ENCODE measurements at places on chromosomes 3 and 15.

- DNase-seq = no peak
Observed at GRCh38 chr3:14248477-14248848, 69.8 kb downstream of the LSM3 start.

DNA sequence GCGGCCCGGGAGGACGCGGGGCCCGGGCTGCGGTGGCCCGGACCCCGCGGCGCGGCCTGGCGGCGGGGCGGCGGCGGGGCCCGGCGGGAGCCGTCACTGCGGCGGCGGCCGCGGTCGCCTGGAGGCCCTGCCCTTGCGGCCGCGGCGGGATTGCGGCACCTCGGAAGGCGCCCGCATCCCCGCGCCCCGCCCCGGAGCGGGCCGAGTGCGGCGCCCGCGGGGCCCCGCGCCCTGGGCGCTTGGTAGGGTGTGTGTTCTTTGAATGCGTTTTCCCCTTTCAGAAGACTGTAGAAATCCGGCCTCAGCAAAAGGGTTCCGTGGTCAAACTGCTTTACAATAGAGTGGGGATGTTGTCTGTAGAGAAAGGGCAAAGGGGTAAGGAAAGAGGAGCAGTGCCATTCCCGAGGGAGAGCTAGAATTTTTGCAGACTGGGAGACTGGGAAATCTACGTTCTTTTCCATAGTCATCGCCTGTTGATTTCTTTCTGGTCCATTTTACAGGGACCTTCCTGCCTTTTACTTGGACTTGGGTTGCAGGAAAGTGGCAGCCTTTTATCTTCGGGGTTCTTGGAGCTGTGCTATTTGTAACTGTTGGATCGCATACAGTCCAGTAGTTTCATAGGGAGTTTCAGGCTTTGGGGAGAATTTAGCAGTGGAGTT is 630 bp downstream of the SNRK start:
- peak; percentile 38 for DNase-seq

GRCh38 chr3:61684386-61684785 is 123.0 kb downstream of the PTPRG start:
- no peak for DNase-seq

GRCh38 chr3:187838016-187838540 is 92.8 kb upstream of the BCL6 start:
- DNase-seq = no peak

GRCh38 chr15:97961067-97961954 is 808 bp downstream of the ARRDC4 start:
- no peak for DNase-seq

GRCh38 chr3:33915796-33916546 is 117.5 kb downstream of the PDCD6IP start:
- no peak for DNase-seq

DNA sequence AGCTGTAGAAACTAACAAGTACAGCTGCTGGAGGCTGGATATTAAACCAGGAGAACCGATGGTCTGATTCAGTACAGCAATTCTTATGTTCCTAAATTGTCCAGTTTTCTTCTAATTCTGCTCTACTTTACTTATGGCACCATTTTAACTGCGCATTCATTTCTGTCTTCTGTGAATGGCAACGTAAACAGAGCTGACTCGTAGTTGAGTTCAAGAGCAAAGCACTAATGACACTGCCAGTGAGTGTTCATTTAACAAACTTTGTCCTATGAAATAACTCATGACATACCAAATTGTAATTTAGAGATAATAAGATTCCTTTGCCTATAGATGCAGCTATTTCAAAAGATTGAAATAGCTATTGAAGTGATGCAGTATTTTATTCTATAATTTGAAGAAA is 48.7 kb downstream of the BCHE start:
- no peak for DNase-seq

DNA sequence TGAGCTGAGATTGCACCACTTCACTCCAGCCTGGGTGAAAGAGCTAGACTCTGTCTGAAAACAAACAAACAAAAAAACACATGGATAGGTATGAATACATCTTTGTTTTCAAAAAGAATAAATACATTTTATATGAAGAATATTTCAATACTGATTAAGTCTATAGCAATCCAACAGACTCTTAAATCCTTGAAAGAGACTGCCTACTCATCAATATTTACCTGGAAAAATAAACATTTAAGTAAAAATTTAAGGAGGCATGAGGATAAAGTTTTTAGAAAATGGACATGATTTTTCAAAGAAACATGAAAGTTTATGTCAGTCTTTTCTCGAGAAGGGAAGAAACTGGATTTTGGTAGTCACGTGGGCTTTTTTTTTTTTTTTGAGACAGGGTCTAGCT is 5.4 kb downstream of the NKIRAS1 start:
- no peak for DNase-seq

DNA sequence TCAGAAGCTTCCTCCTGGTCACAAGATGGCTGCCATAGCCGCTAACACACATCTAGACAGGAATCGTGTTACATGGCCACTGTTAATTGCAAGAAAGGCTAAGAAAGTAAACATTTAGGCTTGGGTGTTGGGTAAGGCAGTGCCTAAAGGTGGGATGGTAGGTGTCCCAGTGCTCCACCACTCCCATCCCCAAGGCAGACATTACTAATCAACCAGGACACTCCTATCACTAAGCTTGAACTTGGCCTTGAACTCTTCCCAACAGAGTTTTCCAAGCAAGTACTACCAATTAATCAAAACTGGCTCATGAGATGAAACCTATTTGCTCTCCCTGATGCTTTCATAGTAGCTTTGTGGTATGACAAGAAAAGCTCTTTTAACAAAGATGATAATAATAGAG is 37.9 kb upstream of the C3orf80 start:
- no peak for DNase-seq

DNA sequence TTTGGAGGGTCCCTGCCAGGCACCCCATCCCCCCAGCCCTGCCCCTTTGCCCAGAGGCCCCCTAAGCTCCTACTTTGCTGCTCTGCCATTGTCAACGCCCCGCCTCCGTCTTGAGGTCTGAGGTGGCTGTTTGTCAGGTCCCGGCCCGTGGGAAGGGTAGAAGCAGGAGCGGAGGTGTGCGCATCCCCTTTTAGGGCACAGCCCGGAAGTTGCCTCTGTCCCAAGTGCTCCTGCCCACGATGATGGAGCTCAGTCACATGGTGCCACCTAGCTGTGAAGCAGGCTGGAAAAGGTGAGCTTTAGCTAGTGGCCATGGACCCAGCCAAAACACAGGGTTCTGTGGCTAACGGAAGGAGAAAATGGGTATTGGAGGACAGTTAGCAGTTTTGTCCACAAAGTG is 28.5 kb upstream of the LCTL start:
- no peak for DNase-seq
